ENCODE measurements at places on chromosomes 1 and 21.

GRCh38 chr1:185531838-185532237 lies 202.4 kb upstream of the HMCN1 start:
- DNase-seq: no peak

DNA sequence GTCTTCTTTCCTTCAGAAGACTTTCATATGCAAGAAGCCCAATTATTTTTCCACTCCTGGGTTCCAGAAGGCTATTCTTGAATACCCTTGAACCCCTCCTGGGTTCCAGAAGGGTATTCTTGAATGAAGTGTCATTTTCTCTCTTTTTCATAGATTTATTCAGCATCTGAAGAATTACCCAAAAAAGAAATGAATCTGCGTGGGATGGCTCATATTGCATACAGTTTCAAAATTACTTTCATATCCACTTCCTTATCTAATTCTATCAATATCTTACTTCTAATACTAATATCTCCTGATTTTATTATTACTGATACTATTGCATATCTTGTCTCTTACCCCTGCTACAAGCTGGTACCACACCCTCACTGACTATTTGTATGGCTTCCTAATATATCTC lies 22.6 kb upstream of the RABGAP1L start:
- DNase-seq: no peak

DNA sequence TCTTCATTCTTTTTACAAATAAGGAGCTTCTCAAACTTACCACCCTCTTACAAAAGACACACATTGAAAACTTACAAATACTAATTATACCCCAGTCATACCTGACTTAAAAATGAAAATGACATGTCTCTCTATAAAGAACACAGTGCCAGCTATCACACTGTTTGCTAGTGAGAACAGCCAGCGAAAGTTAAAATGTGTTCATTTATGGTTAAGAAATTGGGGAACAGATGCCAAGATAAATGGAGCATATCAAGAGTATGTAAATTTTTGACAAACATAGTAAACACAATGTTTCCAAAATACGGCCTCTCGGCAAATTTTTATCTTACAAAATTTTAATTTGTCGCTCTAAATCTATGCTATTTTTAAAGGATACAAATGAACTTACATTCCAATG lies 1422.9 kb downstream of the KCNT2 start:
- no peak for DNase-seq

- DNase-seq: no peak
These were observed 96.7 kb downstream of the MRPL37 start for GRCh38 chr1:54296666-54297065.

DNA sequence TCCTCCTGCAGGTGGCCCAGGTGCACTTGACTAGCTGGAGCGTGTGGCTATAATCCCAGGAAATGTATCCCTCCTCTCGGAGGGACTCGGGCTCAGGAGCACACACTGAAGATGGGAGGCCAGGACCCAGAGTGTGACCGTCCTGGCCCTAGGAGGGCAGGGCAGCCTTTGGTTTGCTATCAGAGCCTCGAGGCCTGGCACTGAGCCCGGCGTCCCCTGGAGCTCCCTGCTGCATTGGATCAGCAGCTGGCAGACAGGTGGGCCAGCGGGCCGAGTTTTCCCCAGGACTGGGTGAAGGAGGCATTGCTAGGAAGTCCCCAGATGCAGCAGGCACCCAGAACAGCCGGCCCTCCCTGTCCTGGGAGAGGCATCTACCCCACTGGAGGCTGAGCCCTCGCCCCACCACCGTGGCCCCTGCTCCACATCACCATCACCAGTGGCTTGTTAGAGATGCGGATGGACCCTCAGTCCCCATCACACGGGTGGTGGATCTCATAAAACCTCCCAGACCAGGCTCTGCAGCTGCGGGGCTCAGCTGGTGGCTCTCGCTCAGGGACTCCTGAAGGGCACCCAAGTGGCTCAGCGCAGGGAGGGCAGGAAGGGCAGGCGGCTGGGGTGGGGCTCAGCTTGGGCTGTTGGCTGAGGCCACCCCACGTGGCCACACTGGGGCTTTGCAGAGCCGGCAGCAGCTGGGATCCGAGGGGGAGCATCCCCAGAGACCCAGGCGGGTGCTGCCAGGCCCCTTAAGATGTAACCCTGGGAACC lies 32.7 kb upstream of the POFUT2 start:
- DNase-seq: no peak

GRCh38 chr1:76872944-76873343 lies 5.7 kb downstream of the ST6GALNAC5 start:
- DNase-seq: no peak

GRCh38 chr1:31413405-31414001 lies 490 bp downstream of the SERINC2 start:
- peak; percentile 77 for DNase-seq

All from LoVo (cell line).